Activated CD4-positive, alpha-beta T cell treated with anti-CD3 and anti-CD28 coated beads, Interleukin-2, Interleukin-4, amounts not matched to agents 100 ng/mL and 50 ng/mL, durations not matched to agents 16 hours and 8 hours (primary cell): ENCODE measurements at places on chromosomes 16 and 17.

GRCh38 chr16:46621934-46622676 lies 926 bp upstream of the SHCBP1 start:
- no peak for DNase-seq

DNA sequence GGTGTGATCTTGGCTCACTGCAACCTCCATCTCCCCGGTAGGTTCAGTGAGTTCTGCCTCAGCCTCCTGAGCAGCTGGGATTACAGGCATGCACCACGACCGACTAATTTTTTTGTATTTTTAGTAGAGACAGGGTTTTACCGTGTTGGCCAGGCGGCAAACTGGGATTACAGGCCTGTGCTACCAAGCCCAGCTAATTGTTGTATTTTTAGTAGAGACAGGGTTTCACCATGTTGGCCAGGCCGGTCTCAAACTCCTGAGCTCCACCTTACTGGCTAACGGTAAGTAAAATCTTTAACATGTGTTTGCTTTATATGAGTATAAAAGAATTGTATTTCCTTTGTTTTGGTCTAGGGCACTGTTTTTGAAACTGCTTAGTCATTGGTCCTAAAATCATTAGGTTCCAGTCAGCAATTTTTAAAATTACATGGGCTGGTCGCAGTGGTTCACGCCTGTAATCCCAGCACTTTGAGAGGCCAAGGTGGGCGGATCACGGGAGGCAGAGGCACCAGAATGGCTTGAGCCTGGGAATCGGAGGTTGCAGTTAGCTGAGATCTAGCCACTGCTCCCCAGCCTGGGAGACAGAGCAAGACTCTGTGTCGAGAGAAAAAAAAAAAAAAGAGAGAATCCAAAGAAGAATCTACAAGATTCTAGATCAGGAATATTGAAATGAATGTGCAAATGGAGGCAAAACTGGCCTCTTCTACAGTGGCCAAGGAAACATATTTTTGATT lies 3.6 kb downstream of the FLYWCH1 start:
- DNase-seq, result peak; percentile 13

- no peak for DNase-seq
These were observed 183.2 kb upstream of the HSBP1 start for GRCh38 chr16:83624429-83625120.

DNA sequence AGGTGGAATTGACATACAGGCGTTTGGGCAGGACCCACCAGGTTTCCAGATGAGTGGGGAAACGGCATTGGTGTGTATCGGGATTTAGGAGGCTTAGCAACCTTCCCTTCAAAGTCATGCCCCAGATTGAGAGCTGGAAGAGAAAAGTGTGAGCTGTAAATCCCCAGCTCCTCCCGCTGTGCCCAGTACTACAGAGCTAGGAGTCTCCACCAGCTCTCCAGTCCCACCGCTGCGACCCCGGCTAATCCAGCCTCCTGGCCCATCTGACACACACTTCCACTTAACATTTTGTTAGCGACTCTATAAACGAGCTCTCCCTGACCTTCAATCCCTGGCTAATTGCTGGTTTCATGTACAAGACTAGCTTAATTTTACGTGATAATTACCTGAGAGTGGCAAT lies 29.9 kb upstream of the LHX1 start:
- no peak for DNase-seq

DNA sequence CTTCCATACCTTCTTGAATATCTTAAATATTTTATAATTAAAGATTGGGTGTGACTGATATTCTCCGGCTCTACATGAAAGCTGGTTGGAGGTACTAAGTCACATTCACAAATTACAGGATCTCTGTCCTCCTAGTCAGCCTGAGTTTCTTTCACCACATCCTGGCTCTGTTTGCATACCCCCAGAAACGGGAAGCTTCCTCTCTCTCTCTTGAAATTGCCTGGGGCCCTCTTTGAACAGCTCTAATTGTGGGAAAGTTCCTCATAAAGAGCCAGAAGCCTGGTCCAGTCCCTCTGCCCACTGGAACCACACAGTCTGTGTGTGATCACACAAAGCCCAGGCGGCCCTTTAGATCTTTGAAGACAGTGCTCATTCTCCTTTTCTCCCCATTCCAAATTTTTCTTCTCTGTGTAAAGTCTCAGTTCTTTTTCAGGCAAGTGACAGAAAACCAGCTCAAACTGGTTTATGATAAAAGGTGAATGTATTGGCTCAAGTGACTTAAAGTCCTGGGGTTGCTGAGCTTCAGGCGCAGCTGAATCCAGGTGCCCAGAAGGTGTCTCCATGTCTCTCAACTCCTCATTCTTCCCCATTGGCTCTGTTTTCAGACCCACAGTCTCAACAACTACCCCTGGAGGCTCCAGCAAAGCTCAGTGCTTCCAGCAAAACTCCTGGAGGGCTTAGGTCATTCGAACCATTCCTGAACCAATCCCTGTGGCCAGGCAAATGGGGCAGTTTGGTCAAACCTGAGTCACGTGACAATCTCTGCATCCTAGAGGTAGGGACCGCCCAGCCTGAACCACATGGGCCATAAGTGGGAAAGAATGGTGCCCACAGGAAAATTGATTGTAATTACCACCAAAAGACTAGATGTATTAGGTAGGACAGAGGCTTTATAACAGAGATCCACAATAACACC lies 8.5 kb upstream of the RAI1 start:
- no peak for DNase-seq

DNA sequence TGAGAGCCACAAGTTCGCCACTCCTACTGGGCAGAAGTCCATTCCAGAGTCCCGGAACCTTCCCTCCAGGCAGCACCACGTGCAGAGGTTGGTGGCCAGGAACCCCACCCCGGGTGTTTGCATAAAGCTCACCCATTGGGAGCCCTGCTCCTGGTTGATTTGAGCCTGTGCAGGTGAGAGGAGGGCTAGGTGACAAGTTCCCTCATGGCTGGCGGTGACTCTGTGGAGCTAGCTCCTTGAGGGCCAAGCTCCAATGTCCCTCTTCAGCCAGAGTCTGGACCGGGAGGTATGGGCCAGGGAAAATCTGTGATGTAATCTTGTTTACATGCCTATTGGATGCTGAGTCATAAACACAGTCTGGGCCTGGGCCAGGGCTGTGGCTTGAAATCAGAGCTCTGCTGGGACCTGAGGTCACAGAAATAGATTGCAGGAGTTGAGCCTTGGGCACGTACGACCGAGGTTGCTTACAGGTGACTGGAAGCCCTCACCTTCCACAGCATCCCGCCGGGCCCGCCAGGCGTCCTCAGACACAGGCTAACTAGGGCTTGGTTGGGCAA lies 118.9 kb downstream of the AATF start:
- no peak for DNase-seq
